ENCODE measurements at places on chromosomes 16 and 17. TPM values are rescaled to one million over a fixed set of nuclear protein-coding genes. Genes with fewer than 3 reads are reported as not detected.

DNA sequence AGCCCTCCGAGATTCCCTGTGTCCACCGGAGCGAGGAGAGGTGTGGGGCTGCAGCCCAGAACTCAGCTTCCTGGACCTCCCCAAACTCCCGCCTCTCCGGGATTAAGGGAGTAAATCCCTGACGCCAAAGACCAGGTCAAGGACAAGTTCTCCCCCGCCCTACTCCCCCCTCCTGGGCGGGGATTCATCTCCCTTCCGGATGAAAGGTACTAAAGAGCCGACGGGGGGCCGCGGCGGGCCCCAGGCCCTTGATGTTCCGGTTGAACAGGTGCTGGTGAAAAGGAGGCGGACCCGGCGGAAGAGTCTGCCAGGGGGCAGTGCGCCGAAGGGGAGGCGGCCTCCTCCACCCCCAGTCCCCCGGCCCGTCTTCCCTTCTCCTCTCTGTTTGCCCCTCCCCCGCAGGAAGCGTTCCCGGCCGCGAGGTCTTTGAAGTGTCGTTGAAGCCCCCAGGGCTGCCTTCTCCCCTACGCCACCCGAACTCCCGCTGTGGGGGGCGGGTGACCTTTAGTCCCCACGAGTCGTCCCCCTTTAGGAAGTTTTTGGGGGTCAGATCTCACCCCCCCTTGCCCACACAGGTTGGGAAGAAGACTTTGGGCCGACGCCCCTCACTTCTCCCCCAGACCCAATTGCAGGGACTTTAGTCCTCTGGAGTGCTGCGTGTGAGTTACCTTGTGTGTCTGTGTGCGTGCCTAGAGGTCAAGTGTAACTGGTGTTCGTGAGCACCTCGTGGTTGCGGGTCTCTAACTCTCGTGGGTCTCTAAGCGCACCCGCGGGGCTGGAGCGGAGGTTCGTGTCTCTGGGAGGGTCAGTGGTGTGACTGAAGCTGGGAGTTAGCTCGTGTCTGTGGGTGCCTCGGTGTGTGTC lies 1.1 kb upstream of the MLLT6 start:
- DNase-seq: peak; percentile 63

- no peak for DNase-seq
Measured at GRCh38 chr17:7083592-7083991, 3.5 kb upstream of the CLEC10A start.

The PROCA1 gene
- total RNA-seq: 18.1 TPM

The GLIS2 gene
- 8.9 TPM for total RNA-seq
